ENCODE measurements at places on chromosomes 4 and X. TPM values are rescaled to one million over a fixed set of nuclear protein-coding genes. Genes with fewer than 3 reads are reported as not detected.

Gene CC2D2A
- total RNA-seq: 5.5 TPM

Gene TEX13D
- total RNA-seq: not detected

Gene RP2
- total RNA-seq: 16.6 TPM

Gene ZNF827
- total RNA-seq: 3.5 TPM

Gene TSPAN5
- 13.7 TPM for total RNA-seq

Gene BTK
- not detected for total RNA-seq

Gene ITGB1BP2
- total RNA-seq: 2.4 TPM

Gene CFAP299
- total RNA-seq: not detected

Gene PABPC5
- not detected for total RNA-seq

DNA sequence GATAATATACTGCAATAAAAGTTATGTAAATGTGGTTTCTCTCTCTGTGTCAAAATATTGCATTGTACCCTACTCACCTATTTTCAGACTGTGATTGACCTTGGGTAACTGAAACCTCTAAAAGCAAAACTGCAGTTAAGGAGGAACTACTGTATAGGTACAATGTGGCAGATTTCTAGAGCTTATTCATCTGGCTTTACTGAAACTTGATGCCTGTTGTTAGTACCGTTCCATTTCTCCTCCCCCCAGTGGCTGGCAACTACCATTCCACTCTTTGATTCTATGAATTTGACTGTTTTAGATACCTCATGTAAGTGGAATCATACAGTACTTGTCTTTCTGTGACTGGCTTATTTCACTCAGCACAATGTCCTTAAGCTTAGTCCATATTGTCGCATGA lies 61.9 kb downstream of the HOPX start:
- DNase-seq: peak; percentile 56

DNA sequence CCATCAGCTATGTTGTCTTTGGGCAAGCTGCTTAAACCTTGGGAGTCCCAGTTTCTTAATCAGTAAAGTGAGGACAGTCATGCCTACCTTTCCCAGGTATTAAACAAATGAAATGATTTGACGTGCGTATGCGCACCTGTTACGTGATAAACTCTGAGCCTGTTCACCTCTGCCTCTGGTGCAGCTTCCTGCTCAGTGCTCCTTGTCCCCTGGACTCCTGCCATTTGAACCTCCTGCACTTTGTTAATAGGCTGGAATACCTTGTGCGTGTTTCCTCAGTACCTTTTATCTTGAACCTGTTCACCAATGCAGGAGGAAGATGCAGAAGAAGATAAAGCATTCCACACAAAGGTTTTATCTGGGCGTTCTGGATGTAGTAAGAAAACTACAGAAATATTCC lies 211.9 kb downstream of the CEP135 start:
- no peak for DNase-seq

DNA sequence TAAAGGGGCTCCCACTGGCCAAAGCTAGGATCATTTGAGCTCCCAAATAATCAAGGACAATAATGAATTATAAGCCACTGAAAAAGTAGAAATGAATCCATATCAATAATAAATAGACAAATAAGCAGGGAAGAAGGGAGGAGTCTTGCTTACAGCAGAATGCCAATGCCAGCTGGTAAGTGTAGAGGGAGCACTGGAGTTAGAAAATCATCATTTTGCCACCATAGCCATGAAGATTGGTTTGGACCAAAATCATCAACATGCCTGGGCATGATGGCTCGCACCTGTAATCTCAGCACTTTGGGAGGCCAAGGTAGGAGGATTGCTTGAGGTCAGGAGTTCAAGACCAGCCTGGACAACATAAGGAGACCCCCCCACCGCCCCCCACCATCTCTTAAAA lies 20.4 kb upstream of the SH3KBP1 start:
- no peak for DNase-seq

- no peak for DNase-seq
Observed at GRCh38 chr4:108556588-108557200, 63.7 kb upstream of the RPL34 start.

DNA sequence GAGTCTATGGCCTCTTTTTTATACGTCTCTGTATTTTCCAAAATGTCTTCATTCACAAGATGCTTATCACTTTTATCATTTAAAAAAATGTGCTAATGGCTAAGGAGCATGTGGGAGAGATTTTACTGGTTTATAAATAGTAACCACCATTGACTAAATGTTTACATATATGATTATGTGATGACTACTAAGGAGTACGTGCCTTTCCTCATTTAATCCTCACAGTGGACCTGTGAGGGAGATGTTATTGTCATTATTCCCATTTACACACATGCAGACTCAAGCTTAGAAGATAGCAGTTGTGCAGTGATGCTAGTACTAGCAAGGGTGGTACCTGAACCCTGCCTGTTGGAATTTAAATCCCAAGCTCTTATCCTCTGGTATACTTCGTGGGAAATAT lies 2.4 kb downstream of the SRD5A3 start:
- DNase-seq: peak; percentile 91

DNA sequence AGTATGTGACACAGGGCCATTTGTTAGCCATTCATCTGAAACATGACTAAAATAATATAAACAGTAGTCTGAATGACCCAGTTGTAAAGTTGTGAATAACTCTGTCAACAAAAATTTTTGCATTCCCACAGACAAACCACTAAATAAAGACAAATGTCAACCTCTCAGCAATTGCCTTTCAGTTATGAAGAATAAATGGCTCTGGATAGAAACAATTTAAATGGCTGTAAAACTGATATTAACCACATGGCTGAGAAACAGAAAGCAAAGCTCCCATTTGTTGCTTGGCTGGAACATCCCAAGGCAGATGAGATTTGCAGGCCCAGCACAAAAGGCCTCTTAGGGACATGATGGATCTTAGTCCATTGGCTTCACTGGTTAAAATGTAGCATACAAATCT lies 296.3 kb downstream of the GALNTL6 start:
- no peak for DNase-seq

- DNase-seq: peak; percentile 38
Observed at GRCh38 chr4:113684534-113685091, 76.9 kb downstream of the CAMK2D start.

DNA sequence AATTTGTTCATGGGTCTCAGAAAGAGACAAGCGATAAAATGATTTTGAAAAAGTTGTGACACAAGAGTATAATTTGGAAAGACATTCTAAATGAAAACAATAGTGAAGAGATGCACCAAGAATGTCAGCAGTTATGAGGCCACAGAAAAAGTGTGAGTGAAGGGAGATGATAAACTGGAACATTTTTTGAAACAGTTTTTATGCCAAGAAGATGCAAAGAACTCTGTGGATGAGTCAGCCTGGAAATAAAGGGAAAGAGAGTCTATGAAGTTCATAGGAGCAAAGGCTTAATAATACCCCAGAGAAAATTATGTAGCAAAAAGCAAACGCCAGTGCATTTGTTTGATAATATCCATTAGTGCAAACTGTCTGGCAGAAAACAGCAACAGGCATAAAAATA lies 188.4 kb upstream of the TBC1D9 start:
- no peak for DNase-seq

DNA sequence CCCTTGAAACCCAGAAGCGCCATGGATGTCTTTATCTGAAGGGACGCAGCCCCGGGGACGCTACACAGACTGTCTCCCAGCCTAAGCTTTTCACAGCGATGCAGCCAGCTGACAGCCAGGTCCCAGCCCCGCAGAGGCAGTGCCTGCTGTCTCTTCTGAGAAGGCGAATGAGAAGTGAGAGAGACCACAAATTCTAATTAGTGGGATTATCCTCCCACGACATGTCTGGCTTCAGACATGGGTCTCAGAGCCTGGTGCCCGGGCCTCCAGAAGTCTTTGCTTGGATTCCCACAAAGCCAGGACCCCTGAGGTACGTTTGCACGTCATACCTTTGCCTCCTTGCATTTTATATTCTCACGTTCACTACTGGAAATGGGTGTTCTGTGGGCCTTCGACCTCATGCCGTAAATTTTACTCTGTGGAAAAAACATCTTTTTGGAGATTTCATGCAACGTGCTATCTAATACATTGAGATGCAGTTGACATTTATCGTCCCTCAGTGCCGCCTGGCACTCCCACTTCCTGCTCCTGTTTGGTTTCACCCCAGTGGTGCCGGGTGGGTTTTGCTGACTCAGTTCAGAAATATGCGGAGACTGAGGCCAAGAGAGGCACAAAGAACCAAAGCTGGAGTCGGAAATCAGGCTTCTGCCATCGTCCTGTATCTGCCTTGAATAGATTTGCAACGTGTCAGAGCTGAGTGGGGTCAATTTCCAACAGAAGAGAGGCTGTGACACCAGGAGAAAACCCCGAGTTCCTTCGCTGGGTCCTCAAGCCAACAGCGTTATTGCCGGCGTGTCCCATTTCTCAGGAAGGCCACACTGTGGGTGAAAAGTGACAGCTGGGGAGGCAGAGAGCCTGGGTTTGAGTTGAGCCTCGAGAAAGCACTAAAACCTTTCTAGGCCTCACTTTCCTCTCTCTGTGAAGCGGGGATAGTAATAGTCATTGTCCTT lies 114.4 kb downstream of the STK32B start:
- DNase-seq: no peak

- no peak for DNase-seq
Observed at GRCh38 chr4:38930204-38930603, 62.6 kb downstream of the FAM114A1 start.

DNA sequence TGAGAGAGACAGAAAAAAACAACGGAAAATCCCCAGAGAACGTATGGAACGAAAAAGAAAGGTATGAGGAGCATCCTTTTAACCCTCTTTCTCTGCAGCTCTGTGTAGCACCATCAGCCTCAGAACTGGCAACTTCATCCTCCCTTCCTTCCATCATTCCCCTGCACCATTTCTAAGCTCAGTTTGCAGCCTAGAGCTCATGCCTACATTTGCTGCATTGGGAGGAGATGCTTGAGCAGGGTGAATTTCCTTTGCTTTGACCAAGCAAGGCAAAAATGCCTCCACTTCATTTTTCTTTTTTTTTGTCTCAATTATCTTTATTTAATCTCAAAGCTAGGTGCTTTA lies 67.9 kb downstream of the ANK2 start:
- no peak for DNase-seq

- DNase-seq: no peak
Observed at GRCh38 chrX:13794417-13794816, 22.5 kb downstream of the GPM6B start.

DNA sequence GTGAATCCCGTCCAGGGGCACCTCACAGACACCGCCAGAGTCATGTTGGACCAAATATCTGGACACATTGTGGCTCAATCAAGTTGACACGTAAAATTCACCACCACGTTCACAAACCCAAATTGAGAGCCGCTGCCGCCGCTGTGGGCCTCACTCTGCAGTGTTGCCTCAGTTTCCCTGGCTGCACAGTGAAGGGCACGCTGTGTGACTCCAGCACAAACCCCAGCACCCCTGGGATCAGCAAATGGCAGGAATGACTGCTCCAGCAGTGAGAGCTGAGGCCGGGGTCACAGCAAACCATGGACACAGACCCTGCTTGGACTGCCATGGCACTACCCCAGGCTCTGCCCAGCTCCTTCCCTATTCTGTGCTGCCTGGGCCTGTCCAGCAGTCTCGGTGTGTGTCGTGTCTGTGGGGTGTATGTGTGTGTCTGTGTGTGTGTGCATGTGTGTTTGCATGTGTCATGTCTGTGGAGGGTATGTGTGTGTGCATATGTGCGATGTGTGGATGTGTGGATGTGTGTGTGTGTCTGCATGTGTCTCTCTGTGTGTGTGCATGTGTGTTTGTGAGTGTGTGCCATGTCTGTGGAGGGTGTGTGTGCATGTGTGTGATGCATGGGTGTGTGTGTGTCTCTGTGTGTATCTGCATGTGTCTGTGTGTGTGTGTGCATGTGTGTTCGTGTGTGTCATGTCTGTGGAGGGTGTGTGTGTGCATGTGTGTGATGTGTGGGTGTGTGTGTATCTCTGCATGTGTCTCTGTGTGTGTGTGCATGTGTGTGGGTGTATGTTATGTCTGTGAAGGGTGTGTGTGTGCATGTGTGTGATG lies 52.2 kb upstream of the ADRA2C start:
- no peak for DNase-seq

DNA sequence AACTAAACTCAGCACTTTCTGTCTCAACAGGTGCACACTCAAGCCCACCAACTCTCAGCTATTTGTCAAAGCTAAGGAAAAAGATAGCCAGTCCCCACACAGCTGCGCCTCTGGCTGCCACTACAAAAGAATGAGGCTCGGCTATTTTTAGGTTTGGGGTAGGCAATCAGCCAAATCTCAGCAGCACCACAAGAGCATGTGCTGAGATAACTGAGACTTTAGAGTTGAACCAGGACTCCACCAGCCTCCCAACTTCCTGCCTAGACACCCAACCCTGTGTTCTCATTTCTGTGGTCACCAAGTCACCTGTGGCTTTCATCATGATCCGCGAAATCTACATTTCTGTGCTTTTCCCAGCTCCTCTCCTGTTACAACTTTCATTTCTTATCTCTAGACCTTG lies 28.0 kb downstream of the DMD start:
- no peak for DNase-seq

- DNase-seq: no peak
Observed at GRCh38 chrX:154411981-154412340, 622 bp downstream of the TAFAZZIN start.

DNA sequence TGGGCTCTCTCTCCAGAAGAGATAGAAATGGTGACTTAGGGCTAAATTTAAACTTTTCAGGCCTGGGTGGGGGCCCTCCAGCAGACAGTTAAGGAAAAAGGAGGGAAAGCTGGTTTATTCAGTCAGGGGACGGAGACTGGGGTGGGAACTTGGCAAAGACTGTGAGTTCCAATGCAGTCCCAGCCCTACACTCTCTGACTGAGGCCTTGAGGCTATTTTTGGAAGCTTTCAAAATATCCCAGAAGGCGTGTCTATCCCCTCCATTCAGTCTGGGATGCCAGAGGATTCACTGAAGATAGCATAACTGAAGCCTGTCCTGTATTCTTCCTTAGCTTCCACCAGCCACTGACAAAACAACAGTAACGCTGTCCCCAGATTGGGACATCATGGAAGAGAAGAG lies 32.1 kb upstream of the MSN start:
- no peak for DNase-seq

GRCh38 chr4:168019019-168019651 lies 73.2 kb upstream of the ANXA10 start:
- peak; percentile 53 for DNase-seq

DNA sequence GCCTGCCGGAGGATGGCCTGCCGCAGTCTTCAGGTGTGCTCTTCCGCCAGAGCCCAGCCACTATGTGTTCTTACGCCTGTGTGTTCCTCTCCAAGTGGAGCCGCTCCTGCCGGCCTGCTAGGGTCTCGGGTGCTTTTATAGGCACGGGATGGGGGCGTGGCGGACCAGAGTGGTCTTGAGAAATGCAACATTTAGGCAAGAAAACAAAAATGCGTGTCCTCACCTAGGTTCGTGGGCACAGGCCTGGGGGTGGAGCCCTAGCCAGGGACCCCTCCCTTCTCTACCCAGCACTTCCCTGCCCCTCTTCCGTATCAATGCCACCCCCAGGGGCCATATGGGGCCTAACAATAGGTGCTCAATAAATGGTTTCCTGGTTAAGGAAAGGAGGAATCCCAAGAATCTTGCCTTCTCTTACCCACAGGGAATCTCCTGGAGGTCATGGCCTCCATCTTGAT lies 34.4 kb upstream of the LRBA start:
- DNase-seq: no peak

All from bronchial epithelial cell (primary cell).